Spleen (tissue), 13 donors: ENCODE measurements at places on chromosomes 3 and 15. TPM values are rescaled to one million over a fixed set of nuclear protein-coding genes. Genes with fewer than 3 reads are reported as not detected.
A peak's percentile ranks its signal among the peaks of the same experiment; 100 is the strongest.

The DLEC1 gene
- total RNA-seq, result 1.1 TPM

The IL5RA gene
- 1.9 TPM for total RNA-seq

The ALDH1A2 gene
- total RNA-seq, result 15.0 TPM

The C3orf52 gene
- total RNA-seq, result 3.9 TPM

The APH1B gene
- total RNA-seq, result 32.3 TPM

The TTC23 gene
- 11.0 TPM for total RNA-seq

DNA sequence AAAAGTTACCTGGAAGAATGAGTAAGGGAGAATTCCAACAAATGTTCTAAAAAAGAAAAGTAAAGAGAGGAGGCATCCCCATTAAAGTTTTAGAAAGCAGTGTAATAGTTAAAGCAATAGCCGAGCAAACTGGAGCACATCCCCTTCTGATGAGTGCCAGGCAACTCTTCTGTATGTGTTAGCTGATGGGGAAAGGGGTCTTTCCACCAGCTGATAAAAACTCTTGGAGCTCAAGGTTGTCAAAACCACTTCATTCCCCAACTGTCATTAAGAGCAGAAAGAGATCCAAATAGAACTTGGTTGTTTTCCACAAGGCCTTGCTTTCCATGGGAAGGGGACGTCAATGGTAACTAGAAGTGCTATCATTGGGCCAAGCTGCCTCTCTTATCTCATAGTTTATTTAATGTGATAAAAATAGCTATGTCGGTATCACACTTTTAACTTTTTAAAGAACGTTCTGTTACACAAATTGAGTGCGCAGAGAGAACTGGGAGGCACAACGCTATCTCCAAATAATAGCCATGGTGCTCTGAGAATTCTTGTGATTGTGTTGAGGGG lies 116.9 kb downstream of the POLR2M start:
- H3K4me1 ChIP-seq, result no peaks in the 10 kb centered on the region
- no peak overlapping the region for H3K4me3 ChIP-seq
- H3K27me3 ChIP-seq, result no peaks in the 10 kb centered on the region
- peak overlapping the region; percentile 63 for H3K27ac ChIP-seq

GRCh38 chr3:72549761-72550581 lies 298.3 kb downstream of the SHQ1 start:
- no peaks in the 10 kb centered on the region for H3K36me3 ChIP-seq
- H3K4me1 ChIP-seq, result peaks cover 14% of the 10 kb centered on the region
- H3K27me3 ChIP-seq, result no peaks in the 10 kb centered on the region
- H3K4me3 ChIP-seq, result no peak overlapping the region

DNA sequence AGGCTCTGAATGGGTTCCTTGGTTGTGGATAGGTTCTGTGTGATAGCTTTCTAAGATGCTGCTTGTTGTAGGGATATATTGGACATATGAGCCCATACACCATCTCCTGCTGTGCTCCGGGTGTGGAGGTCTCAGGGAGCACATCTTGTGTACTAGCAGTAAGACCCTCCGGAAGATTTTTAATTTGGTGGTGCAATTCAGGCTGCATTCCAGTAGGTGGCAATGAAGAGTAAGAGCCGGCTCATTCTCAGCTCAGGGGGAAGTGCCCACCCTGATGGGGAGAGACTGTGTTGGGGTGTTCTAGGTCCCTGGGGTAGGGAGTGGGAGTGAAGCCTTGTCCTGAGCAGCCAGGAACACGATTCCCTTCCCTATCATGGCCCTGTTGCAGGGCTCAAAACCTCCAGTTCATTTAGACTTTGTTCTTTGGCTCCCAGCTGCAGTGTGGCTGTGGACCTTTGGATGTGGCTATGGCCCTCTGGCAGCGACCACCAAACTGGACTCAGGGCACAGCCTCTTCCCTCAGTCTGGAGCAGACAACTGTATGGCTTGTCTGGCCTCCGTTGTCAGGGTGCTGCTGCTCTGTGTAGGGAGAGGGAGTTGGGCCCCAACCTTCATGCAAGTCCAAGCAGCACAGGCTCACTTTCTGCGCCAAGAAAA lies 104.7 kb downstream of the UNC13C start:
- H3K36me3 ChIP-seq, result no peaks in the 10 kb centered on the region
- no peak for DNase-seq
- no peaks in the 10 kb centered on the region for H3K27me3 ChIP-seq

GRCh38 chr15:85007137-85007536 lies 25.5 kb downstream of the PDE8A start:
- no peak overlapping the region for H3K27ac ChIP-seq
- H3K36me3 ChIP-seq, result no peaks in the 10 kb centered on the region
- peaks cover 78% of the 10 kb centered on the region for H3K4me1 ChIP-seq
- no peaks in the 10 kb centered on the region for H3K27me3 ChIP-seq
- no peak for DNase-seq
- H3K4me3 ChIP-seq, result no peak overlapping the region

DNA sequence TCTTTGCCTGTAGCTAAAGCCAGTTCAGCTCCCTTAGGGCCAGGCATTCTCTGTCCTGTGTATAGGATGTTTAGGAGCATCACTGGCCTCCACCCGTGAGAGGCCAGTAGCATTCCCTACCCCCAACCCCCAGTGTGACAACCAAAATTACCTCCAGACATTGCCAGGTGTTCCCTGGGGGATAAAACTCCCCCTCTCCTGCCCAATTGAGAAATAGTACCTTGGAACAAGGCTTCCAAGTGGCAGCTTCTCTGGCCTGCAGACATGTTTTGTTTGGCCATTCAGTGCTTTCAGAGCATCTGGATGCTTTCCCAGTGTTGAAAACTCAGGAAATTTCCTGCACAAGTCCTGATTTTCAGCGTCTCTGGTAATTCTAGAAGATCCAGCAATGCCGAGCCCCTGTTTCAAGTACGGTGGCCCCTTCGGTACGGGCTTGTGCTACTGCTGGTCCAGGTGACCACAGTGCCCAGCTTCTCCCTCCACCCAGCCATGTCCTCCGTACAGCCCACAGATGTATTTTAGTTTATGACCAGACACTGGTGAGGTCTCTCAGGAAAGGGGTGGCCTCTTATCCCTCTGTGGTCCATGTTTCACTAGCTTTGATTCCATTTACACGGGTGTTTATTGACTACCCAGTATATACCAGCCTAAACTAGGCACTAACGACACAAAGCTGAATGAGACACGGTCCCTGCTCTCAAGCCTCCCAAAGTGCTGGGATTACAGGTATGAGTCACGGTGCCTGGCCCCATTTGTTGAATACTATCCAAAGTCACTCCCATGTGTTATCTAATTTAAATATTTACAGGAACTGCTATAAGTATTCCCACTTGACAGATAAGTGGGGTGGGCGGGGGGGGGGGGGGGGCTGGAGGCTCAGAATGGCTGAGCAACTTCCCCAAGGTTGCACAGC lies 125.4 kb upstream of the RAD18 start:
- H3K36me3 ChIP-seq, result no peaks in the 10 kb centered on the region
- no peak overlapping the region for H3K4me3 ChIP-seq
- H3K27ac ChIP-seq, result no peak overlapping the region
- H3K27me3 ChIP-seq, result no peaks in the 10 kb centered on the region
- no peaks in the 10 kb centered on the region for H3K4me1 ChIP-seq
- DNase-seq, result no peak

- DNase-seq, result no peak
- peak overlapping the region; percentile 65 for H3K27ac ChIP-seq
- no peaks in the 10 kb centered on the region for H3K36me3 ChIP-seq
- H3K4me3 ChIP-seq, result no peak overlapping the region
- H3K4me1 ChIP-seq, result peaks cover 12% of the 10 kb centered on the region
Observed at GRCh38 chr15:68405378-68406250, 26.3 kb downstream of the ITGA11 start.

GRCh38 chr3:143850877-143851276 lies 2.6 kb upstream of the SLC9A9 start:
- H3K27ac ChIP-seq, result no peak overlapping the region
- no peak overlapping the region for H3K4me3 ChIP-seq
- DNase-seq, result no peak
- H3K36me3 ChIP-seq, result no peaks in the 10 kb centered on the region

DNA sequence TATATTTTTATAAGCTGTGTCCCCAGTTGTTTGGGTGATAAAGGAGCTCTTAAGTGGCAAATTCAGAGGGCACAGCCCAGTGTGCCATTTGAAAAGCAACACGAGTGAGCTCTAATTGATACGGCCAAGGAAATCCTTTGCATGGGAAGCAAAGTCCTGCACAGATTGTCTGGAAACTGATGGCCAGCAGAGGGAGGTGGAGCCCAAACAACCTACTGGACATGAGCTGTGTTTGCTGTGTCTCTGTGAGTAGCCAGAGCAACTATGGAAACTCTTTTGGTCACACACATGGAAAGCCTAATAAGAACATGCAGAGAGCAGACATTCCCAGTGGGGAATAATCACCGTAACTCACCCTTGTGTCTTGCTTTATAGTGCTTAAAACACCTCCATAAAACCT lies 24.4 kb downstream of the ONECUT1 start:
- H3K36me3 ChIP-seq, result no peaks in the 10 kb centered on the region
- H3K4me3 ChIP-seq, result no peak overlapping the region
- no peak overlapping the region for H3K27ac ChIP-seq
- DNase-seq, result no peak
- no peaks in the 10 kb centered on the region for H3K4me1 ChIP-seq
- peaks cover 5% of the 10 kb centered on the region for H3K27me3 ChIP-seq

DNA sequence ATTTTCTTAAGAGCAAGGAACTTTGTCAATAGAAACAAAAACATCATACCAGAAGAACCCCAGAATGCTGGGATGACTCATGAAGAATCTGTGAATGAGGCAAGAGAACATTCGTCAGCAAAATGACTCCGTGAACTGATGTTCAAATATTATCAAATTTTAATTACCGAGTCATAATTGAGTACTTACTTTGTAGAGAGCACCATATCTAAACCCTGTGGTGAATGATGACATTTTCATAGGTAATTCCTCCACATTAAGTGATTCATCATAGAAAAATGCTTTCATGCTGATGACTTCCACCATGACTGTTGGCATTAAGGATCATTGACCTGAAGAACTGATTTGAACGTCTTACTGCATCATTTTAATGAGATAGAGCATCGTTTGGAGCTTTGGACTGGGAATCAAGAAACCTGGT lies 56.3 kb downstream of the PPARG start:
- H3K4me3 ChIP-seq, result no peak overlapping the region
- no peaks in the 10 kb centered on the region for H3K27me3 ChIP-seq
- H3K4me1 ChIP-seq, result peaks cover 2% of the 10 kb centered on the region
- no peaks in the 10 kb centered on the region for H3K36me3 ChIP-seq
- no peak for DNase-seq

- no peak for DNase-seq
- no peaks in the 10 kb centered on the region for H3K27me3 ChIP-seq
- H3K4me3 ChIP-seq, result no peak overlapping the region
- no peaks in the 10 kb centered on the region for H3K4me1 ChIP-seq
- no peak overlapping the region for H3K27ac ChIP-seq
Observed at GRCh38 chr3:3906171-3906570, 106.9 kb downstream of the LRRN1 start.
